ENCODE measurements at places on chromosomes 16 and 17.

- no peaks in the 10 kb centered on the region for H3K36me3 ChIP-seq
- no peaks in the 10 kb centered on the region for H3K27me3 ChIP-seq
- DNase-seq = no peak
- no peak overlapping the region for H3K4me3 ChIP-seq
These were observed 1.4 kb upstream of the MILR1 start for GRCh38 chr17:64447526-64447925.

DNA sequence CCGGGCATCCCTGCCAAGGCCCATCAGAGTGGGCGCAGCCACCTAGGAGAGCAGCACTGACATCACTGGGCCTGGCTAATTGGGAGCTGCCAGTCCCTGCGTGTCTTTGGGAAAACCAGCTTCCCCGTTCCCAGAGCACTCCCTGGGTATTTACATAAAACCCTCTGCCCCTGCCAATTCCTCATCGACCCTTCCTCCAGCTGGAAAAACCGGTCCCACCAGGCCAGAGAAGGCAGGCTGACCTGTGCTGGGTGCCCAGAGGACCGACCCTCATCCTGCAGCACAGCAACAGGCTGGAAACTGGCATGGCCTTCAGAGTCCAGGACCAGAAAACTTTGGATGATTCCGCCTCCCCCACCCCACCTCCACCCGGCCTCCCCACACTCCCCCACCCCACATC lies 8.2 kb upstream of the FOXN1 start:
- H3K4me1 ChIP-seq = peaks cover 15% of the 10 kb centered on the region
- DNase-seq = no peak
- H3K27me3 ChIP-seq = no peaks in the 10 kb centered on the region
- no peak overlapping the region for H3K4me3 ChIP-seq

DNA sequence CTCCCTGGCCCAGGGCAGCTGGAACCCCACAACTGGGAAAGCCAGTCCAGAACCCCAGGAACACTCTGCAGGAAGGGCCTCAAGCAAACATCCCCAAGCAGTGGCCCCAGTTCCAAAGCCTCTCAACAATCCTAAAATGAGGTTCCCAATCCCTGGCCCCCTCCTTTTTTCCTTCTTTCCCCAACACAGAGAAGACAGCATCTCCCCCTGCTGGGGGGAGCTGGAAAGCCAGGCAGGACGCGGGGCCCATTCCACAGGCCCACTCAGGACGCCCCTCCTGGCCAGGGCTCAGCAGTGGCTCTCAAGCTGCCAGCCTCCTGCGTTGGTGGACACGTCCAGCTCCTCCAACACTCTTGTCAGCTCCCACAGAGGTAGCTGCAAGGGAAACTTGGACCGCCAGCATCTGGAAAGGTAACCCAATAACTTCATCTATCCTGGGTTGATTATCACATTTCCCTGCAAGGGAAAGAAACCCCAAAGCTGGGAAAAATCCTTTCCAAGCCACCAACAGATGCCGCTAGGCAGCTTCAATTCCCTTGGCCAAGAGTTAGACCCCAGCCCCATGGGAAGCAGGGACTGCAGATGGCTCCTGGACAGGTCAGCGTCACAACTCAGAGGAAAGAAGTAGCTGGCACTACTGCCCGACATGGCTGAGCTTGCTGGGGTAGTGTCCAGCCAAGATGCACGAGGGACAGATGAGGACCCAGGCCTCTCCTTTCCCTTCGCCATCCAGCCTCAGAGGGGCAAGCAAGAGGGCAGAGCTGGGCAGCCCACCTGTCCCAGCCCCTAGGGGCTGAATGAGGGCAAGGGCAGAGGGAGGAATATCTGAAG lies 7.6 kb downstream of the HDAC5 start:
- no peak overlapping the region for H3K4me3 ChIP-seq
- H3K27ac ChIP-seq = no peak overlapping the region
- no peak for DNase-seq
- H3K4me1 ChIP-seq = peaks cover 18% of the 10 kb centered on the region

GRCh38 chr17:40915721-40916256 lies 21.7 kb downstream of the KRT23 start:
- H3K36me3 ChIP-seq = no peaks in the 10 kb centered on the region
- no peaks in the 10 kb centered on the region for H3K27me3 ChIP-seq
- DNase-seq = no peak
- no peak overlapping the region for H3K4me3 ChIP-seq
- H3K4me1 ChIP-seq = no peaks in the 10 kb centered on the region

DNA sequence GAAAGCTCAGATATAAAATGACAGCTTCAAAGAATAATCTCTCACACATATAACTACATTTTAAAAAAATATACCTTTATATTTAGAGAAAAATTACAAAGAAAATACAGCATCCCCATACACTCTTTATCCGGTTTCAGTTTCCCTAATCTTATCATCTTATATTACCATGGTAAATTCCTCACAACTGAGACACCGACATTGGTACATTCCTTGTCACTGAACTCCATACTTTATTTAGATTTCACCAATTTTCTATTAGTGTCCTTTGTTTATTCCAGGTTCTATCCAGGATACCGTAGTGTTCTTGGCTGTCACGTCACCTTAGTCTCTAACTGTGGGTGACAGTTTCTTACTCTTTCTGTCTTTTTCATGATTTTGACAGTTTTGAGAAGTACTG lies 22.0 kb upstream of the ABCA10 start:
- H3K36me3 ChIP-seq = peaks cover 22% of the 10 kb centered on the region
- no peak overlapping the region for H3K27ac ChIP-seq
- no peaks in the 10 kb centered on the region for H3K4me1 ChIP-seq
- H3K4me3 ChIP-seq = no peak overlapping the region
- no peaks in the 10 kb centered on the region for H3K27me3 ChIP-seq
- no peak for DNase-seq
